ENCODE measurements at places on chromosomes 3 and 15. TPM values are rescaled to one million over a fixed set of nuclear protein-coding genes. Genes with fewer than 3 reads are reported as not detected.

- no peak for DNase-seq
Observed at GRCh38 chr3:130728037-130728436, 18.6 kb downstream of the PIK3R4 start.

DNA sequence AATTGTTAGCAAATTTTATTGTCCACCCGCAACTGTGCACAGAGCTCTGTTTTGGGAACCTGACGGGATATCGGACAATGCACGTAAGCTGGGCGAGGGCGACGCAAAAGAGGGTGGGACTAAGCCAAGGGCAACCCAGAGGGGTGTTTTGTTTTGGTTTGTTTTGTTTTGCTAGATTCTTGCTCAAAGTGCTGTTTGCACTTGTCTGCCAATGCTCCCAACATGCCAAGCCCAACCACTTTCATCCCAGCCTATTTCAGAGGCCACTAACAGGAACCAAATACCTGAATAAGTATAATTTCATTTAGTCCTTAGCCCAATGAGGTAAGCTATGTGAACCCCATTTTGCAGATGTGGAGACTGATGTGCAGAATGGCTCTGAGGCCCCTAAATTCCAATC lies 9.7 kb upstream of the CMTM7 start:
- no peak for DNase-seq

DNA sequence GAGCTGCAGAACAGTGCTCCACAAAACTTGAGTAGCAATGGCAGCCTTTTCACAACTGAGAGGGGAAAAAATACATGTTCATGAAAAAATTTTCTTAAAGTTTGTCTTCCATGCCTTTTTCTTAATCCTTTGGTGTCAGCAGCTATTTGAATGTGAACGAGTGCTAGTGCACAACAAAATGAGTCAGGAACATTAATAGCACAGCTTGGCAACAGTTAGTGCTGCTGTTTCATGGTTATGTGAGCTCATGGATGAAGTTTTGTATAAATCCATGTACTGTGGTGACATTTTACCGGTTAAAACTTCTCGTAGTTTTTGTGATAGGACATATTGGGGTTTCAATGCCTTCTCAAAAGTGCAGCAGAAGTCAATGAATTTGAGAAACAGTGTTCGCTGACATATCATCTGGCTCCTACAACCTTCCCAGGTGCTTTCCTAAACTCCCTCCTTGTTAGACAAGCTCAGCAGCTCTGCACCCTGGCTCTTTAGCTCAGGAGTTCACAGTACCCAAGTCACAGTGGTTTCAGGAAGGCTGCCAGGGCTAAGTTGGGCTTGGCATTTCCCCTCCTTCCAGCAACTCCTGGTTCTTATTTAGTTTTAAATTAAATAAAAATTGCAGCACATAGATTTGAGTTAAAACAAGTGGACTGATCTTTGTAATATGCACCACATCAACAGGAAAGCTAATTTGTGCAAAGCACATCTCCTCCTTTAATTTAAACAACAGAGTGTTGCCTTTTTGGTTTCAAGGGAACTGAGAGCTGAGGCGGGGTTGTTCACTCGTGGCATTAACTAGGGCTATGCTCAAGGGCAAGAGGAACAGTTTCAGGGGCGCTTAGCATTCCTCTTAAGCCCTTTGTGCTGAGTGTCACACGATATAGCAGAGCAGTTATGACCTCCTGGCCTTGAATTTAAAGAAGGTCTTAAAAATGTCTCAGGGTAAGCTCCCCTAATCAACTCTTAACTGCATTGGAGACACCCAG lies 362.8 kb downstream of the CHST2 start:
- no peak for DNase-seq

DNA sequence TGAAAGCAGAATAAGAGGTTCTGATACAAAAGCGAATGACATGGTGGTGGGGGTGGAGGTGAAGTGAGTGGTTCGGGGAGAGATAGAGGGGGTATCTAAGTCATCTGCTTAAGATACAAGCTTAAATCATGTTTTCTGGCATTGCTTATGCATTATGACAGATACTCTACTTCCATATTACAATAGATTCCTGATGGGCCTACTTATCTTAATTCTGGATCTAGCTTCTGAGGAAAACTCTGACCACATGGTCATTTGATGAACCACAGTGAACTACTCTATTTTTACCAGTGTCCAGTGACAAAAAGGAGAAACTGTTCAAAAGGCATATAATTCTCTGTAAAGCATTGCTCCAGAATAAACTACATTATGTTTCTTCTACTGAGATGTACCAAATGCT lies 673.7 kb upstream of the CCDC54 start:
- DNase-seq: no peak

DNA sequence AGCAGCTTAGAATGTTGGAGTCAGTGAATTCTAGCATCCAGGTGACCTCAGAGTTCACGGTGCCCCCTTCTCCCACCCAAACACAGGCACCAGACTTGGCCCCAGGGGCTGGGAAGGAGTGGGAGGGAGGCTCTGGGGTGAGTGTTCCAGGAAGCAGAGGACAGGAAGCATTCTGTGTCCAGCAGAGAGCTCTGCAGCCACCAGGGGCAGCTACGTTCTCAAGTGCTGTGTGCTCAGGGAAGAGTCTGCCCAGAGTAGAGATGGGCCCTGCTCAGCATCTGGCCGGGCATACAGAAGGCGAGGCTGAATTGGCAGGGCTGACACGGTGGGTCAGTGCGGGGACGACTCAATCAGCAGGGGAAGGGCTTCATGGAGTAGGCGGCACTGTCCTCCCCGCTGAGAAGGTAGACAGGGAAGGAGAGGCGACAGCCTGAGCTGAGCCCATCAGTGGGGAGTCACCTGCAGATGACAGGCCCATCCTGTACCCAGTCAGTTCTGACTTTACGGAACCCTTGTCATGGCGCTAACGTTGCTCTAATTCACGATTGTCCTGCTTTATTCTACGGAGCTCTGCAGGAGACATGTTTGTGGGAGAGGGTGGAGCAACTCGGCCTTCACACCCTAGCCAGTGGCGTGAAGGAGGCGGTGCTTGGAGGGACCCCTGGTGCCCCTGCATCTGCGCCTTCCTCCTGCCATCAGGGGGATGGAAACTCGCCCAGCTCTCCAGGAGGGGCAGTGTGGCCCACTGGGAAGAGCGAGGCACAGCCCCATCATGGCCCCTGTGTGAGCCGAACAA lies 82.2 kb downstream of the C3orf70 start:
- DNase-seq: no peak

DNA sequence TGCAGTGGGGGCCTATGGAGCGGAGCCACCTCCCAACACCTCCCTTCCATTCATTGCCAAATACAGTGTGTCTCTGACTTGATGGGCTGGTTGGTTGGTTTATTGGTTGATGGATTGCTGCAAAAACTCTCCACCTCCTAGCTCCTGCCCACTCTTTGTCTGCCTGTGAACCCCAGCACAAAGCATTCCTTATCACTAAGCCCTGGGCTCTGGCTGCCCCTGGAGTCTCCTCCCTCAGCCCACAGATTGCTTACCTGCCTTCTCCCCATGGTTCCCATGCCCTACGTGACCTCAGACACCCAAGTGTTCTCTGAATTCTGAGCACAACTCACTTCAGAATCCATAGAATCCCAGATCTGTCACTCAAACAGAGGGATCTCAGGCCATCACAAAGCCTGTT lies 139.1 kb upstream of the TPM1 start:
- no peak for DNase-seq

GRCh38 chr15:64904189-64904588 lies 7.5 kb upstream of the ANKDD1A start:
- DNase-seq: no peak

The GATM gene
- 252 TPM for polyA plus RNA-seq

Data from left renal cortex interstitium (tissue), 4 donors.